Activated CD8-positive, alpha-beta T cell treated with anti-CD3 and anti-CD28 coated beads for 36 hours (primary cell): ENCODE measurements at places on chromosomes 1 and 21. TPM values are rescaled to one million over a fixed set of nuclear protein-coding genes. Genes with fewer than 3 reads are reported as not detected.
A peak's percentile ranks its signal among the peaks of the same experiment; 100 is the strongest.

DNA sequence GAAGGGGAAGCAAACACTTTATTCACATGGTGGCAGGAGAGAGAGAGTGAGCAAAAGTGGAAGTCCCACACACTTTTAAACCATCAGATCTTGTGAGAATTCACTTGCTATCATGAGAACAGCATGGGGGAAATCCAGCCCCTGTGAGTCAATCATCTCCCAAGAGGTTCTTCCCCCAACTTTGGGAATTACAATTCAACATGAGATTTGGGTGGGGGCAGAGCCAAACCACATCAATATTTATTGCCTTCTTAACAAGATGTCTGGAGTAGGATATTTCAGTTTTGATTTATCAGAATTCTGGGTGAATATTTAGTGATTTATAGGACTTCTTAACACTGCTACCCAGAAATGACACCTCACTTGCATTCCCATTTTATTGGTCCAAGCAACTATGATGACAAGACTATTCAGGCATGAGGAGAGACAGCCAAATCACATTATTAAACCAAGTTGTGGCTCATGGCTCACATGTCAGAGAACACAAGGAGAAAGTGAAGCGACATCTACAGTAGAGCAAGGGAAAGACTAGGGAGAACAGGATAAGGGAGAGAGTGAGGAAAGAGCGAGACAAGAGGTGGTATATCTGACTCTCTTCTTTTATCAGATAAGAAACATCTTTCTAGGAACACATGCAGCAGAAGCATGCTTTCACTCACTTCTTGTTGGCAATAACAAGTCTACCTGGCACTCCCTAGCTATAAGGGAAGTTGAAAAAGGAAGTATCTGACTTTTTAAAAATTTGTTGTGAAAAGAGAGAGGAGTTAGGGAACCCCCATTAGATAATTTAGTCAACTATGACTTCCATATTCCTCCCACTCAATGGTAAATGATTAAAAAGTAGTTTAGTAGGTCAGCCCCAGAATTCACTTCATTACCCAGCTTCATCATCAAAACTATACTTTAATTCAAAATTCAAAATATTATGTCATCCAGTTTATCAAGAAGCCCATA, 36.6 kb upstream of the PTPRC start:
- peaks cover 85% of the 10 kb centered on the region for H3K4me1 ChIP-seq
- peak overlapping the region; percentile 88 for H3K27ac ChIP-seq
- no peaks in the 10 kb centered on the region for H3K27me3 ChIP-seq
- H3K36me3 ChIP-seq, result peaks cover 44% of the 10 kb centered on the region

DNA sequence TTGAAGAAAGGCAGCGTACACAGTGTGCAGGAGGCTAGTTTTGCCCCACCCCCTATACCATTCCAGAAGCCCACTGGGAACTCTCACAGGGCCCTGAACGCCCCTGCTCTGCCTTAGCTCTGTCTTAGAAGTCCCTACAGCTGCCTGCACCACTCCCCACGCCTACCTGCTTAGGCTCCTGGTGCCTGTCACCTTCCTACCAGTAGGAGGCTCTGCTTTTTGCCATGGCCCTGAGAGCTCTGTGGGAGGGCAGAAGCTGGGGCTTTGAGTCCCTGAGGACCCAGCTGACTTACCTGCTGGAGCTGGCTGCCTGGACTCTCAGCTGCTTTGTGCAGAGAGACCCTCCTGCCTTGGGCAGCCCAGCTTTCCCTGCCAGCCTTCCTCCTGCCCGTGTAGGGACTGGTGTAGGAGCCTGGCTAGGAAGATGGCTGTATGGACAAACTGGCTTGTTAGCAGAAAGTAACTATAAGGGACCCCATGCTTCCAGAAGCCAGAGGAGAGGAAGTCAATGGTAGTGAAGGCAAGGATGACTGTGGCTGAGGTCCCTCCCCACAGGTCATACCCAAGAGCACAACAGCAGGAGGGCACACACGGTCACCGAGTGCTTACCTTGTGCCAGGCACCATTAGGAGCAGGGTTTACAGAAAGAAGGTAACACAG, 9.8 kb upstream of the CELSR2 start:
- H3K4me1 ChIP-seq, result peaks cover 14% of the 10 kb centered on the region
- DNase-seq, result peak; percentile 58
- H3K36me3 ChIP-seq, result peaks cover 22% of the 10 kb centered on the region
- H3K27ac ChIP-seq, result peak overlapping the region; percentile 27
- no peak overlapping the region for H3K4me3 ChIP-seq

- peaks cover 43% of the 10 kb centered on the region for H3K36me3 ChIP-seq
- DNase-seq, result no peak
- no peak overlapping the region for H3K27ac ChIP-seq
- H3K4me3 ChIP-seq, result no peak overlapping the region
- H3K4me1 ChIP-seq, result peaks cover 43% of the 10 kb centered on the region
- no peaks in the 10 kb centered on the region for H3K27me3 ChIP-seq
These were observed 28.3 kb downstream of the RAB3GAP2 start for GRCh38 chr1:220243947-220244346.

DNA sequence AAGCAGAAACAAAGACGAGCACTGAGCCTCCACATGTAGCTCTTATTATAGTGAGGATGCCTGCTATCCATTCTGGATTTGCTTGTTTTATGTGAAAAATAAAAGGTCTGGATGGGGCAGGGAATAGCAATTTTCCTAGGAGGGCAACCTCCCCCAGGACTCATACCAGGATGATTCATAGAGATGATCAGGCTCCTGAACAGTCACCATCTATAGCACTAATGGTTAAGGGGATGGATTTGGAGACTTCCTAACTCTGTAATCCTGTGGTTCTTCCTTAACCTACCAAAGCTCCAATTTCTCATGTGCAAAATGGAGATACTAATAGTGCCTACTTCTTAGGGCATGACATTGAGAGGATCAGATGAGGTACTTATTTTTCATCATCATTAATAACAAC, 34.5 kb upstream of the CD58 start:
- no peaks in the 10 kb centered on the region for H3K27me3 ChIP-seq
- DNase-seq, result no peak
- no peak overlapping the region for H3K4me3 ChIP-seq
- H3K36me3 ChIP-seq, result no peaks in the 10 kb centered on the region

Gene KIF2C
- 95.0 TPM for total RNA-seq

- H3K27me3 ChIP-seq, result peaks cover 42% of the 10 kb centered on the region
- no peaks in the 10 kb centered on the region for H3K36me3 ChIP-seq
- no peaks in the 10 kb centered on the region for H3K4me1 ChIP-seq
- DNase-seq, result no peak
- no peak overlapping the region for H3K27ac ChIP-seq
These were observed 5.4 kb upstream of the TDRD5 start for GRCh38 chr1:179586107-179586823.

DNA sequence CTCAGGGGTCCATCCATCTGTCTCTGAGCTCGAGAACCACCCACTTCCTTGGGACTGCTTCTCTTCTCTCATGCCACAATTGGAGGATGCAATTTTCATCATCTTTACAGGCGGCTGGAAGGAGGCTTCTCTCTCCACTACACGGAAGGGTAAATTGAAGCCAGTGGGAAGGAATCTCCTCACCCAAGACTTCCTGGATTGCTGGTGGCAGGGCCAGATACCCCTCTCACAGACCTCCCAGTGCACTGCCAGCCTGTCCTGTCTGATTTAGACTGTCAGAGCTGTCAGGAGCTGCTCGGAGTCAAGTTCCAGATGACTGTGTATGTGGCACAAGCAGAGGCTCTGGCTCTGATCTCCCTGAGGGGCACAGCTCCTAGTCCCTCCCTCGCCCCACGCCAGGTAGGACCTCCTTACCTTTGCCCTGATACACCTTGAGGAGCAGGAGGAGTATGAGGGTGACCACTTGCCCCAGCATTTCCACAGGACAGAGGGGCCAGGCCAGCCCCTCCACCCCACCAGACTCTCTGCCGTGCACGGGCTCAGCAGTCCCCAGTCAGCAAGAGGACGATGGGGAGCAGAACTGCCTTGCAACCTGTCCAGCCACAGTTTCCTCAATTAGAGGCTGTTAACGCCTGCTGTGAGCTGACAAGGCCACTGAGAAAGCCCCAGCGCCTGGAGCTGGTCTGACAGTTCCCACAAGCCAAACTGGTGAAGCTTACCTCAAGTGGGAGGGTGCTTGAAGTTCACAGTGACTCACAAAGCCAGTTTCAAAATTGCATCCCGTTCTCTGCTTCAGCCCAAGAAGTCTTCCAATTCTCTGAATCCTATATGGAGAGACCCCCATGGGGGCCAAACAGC, at the start of gene CD244:
CD244 (minus strand) TSS at position 685 of the 858 bp plus-strand sequence; CDS start at position 475, 210 bp downstream.
- peaks cover 32% of the 10 kb centered on the region for H3K4me1 ChIP-seq
- DNase-seq, result peak; percentile 86
- peak within 1 kb of the TSS; percentile 67 for H3K27ac ChIP-seq
- H3K36me3 ChIP-seq, result no peaks in the 10 kb centered on the region
- no peaks in the 10 kb centered on the region for H3K27me3 ChIP-seq

DNA sequence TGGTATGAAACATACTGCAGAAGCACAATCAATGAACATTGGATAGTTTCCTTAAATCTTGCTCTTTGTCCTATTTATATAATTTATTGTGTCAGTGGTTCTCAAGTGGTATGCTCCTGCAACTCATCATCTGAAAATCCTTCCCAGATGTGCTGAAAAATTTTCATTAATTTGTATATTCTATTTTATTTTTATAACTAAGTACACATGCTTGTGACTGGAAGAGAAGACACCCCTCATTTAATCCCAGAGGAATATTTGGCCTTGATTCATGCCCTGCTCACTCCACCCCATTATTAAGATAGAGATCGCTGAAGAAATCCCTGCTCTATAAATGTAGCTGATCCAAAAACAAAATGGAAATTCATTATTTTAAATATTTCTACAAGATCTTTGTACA, 870.5 kb upstream of the CXADR start:
- H3K4me3 ChIP-seq, result no peak overlapping the region
- no peaks in the 10 kb centered on the region for H3K36me3 ChIP-seq
- H3K4me1 ChIP-seq, result no peaks in the 10 kb centered on the region
- DNase-seq, result no peak
- no peaks in the 10 kb centered on the region for H3K27me3 ChIP-seq

Gene TNNI3K
- not detected for total RNA-seq

DNA sequence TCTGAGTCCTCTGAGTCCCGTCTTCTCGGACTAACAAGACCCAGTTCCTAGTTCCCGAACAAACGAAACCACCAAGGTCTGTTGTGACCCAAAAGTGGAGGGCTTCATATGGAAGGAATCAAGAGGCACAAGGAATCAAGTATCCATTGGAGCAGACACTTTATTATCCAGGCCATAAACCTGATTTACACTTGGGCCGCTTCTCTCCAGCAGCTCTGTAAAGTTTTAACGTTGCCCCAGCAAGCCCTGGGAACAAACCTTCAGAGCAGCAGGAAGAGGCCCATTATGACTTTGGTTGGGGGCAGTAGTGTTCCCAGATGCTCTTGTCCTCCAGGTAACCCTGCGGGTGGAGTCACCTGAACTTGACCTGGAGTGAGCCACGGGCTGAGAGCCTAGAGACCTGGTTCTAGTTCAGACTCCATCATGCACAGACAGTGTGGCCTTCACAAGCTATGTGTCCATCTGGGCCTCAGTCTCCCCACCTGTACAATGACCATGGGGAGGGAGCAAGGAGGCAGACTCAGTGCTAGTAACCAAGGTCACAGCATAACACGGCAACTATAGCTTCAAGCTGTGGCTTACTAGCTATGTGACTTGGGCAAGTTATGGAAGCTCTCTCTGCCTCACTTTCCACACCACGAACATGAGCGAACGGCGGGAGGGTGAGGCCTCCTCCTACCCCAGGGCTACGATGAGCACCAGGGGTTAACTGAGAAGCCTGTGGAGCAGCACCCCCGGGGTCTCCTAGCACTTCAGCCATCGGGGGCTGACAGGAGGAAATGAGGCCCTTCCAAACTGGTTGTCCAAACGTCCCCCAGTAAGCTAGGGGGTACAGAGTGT, 95.7 kb downstream of the GLIS1 start:
- H3K36me3 ChIP-seq, result no peaks in the 10 kb centered on the region
- H3K4me1 ChIP-seq, result no peaks in the 10 kb centered on the region
- no peak for DNase-seq
- H3K27me3 ChIP-seq, result no peaks in the 10 kb centered on the region
- no peak overlapping the region for H3K27ac ChIP-seq
- H3K4me3 ChIP-seq, result no peak overlapping the region

DNA sequence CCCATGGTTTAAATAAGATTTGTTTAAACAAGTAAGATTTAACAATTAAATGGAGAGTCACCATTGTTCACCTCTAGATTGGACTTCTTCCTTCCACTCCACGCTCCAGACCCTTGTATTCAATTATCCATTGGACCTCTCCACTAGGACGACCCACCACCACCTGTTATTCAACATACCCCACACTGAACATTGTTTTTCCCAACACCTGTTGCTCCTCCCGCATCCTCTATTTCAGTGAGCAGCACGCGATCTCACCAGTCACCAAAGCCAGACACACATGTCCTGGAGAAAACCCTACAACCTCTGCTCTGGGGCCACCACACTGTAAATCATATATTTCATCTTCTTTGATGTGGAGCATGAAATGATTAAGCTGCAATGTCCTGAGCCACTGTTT, 28.6 kb downstream of the ATP8B2 start:
- no peaks in the 10 kb centered on the region for H3K27me3 ChIP-seq
- no peak overlapping the region for H3K27ac ChIP-seq
- H3K36me3 ChIP-seq, result peaks cover 8% of the 10 kb centered on the region
- no peak for DNase-seq
- H3K4me1 ChIP-seq, result peaks cover 27% of the 10 kb centered on the region

DNA sequence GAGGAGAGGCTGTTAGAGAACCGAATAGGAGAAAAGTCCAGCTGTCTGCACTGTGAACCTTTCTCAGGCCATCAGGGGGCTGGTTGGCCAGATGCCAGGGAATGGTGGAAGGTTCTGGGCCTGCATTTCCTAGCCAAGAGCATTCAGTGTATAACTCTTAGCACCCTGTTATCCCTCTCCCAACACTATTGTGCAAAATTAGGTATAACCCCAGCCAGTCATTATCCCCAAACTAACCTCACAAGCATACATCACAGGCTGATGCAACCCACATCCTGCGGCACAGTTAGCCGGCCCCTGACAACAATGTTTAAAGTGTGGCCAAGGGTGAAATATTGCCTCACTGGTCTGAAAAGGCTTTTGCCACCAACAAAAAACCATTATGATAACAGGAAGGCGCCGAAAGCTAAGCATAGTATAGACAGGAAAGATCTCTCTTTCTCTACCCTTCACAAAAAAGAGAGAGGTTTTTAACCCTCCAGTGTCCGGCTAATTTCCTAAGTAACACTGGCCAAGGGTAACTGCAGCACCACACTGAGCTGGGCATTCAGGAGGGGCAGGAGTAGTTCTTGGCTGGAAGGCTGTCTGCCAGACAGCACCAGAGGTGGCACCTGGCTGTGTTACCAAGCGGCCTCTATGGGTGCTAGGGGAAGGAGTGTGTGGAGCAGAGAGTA, 77.3 kb upstream of the BCAR3 start:
- peak overlapping the region; percentile 76 for H3K27ac ChIP-seq
- no peaks in the 10 kb centered on the region for H3K27me3 ChIP-seq
- no peaks in the 10 kb centered on the region for H3K36me3 ChIP-seq
- H3K4me1 ChIP-seq, result peaks cover 12% of the 10 kb centered on the region

Gene FYB2
- total RNA-seq, result not detected

Gene C4BPB
- total RNA-seq, result 2.1 TPM

GRCh38 chr1:198627436-198628066, 11.3 kb upstream of the PTPRC start:
- H3K36me3 ChIP-seq, result peaks cover 40% of the 10 kb centered on the region
- H3K27ac ChIP-seq, result peak overlapping the region; percentile 83
- H3K4me1 ChIP-seq, result peaks cover 88% of the 10 kb centered on the region
- H3K4me3 ChIP-seq, result peak overlapping the region; percentile 60
- DNase-seq, result no peak

Gene LCE5A
- total RNA-seq, result not detected
